NCI-H1436 (cell line): ENCODE measurements at places on chromosomes 4 and X.

DNA sequence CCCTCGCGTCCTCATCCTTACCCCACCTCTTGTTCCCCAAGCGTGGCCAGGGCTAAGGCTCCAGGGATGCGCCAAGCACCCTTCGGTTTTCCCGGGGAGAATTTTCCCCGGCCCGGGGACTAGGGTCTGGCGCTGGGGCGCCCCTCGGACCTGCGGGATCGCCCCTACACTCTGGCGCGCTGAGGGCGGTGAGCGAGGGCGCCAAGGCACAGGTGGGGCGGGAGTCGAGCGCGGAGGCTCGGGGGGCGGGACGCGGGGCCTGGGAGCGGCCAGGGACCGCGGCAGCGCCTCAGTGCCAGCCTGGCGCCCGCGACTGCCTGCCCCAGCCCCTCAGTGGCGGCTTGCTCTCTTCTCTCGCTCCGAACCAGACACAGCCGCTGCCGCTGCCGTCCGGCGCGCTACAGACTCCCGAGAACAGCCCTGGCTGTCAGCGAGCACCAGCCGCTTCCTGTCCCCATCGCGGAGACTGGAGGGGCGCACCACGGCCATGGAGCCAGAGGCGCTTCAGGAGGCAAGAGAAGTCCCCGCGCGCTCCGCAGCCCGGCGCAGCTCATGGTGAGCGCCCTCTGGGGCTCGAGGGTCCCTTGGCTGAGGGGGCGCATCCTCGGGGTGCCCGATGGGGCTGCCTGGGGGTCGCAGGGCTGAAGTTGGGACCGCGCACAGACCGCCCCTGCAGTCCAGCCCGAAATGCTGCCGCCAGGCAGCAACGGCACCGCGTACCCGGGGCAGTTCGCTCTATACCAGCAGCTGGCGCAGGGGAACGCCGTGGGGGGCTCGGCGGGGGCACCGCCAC, at the start of gene DRD5:
Gene DRD5, plus strand, starts transcription at position 292 of the 793 bp plus-strand sequence. Its CDS starts 396 bp downstream, at position 688.
- DNase-seq = no peak

- DNase-seq = no peak
Measured at GRCh38 chr4:43564591-43564990, 672.1 kb downstream of the GRXCR1 start.

GRCh38 chr4:169241464-169241863, 29.3 kb downstream of the SH3RF1 start:
- no peak for DNase-seq

GRCh38 chrX:2474280-2474962, 26.4 kb downstream of the DHRSX start:
- DNase-seq = no peak

DNA sequence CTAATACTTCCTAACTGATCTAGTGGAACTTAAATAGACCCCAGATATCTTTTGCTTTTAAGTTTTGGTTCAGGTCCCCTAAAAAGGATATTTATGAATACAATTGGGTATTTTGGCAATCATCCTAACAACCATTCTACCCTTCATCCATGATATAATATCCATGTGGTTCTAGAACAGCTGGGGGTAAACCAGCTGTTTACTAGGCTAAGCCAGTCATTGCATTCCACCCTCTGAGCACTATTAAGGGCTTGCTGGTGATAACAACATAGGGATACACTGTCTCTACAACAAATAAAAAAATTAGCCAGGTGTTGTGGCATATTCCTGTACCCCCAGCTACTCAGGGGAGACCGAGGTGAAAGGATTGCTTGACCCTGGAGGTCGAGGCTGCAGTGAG, 54.8 kb upstream of the MAPK10 start:
- no peak for DNase-seq

DNA sequence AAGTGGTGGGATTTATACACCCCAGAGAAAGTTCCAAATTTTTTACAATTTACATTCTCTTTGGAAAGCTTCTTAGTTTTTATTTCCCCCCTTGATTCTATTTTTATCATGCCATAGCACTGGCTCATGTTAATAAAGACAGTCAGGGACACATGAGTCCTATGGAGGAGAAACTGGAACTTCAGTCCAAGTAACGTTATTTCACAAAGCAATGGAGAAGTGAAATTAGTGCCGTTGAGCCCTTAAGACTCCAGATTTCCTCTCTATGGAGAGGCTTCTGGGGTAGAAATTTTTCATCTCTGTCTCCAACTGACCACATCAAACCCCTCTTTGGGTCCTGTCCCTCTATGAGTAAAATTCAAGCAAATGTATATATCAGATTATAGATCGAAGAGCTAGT, 12.8 kb upstream of the TASL start:
- no peak for DNase-seq

DNA sequence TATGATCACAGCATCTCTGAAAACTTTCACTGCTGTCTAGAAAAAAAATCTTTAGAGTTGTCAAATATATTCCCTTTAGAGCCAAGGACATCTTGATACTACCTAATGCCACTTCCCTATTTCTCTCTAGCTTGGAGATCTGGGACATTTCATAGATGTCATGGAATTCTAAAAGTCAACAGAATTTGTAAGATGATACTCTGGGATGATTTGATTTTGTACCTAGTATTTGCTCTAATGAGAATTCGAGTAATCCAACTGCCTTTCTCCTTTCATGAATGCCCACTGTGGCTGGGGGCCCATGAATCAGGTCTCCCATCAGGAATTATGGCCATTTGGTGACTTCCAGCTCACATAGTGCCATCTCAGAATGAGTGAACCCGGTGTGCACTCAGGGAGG, 73.2 kb downstream of the NHS start:
- no peak for DNase-seq

DNA sequence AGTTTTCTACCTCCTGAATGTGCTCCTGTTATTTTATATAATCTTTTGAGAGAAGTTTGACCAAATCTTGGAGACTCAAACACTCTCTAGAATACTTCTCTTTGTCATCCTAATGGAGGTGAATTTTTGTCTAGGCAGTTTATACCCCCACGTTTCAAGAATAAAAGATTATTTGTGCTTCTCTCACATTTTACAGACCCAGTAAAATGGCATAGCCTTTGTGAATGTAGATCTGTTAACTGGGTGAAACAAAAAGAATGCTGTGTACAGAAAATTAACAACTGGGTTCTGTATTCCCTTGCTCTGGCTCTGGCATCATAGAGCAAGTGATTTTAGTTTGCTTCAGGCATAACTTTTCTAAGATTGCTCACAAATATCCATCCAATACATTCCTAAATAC, 26.1 kb downstream of the GASK1B start:
- DNase-seq = no peak

DNA sequence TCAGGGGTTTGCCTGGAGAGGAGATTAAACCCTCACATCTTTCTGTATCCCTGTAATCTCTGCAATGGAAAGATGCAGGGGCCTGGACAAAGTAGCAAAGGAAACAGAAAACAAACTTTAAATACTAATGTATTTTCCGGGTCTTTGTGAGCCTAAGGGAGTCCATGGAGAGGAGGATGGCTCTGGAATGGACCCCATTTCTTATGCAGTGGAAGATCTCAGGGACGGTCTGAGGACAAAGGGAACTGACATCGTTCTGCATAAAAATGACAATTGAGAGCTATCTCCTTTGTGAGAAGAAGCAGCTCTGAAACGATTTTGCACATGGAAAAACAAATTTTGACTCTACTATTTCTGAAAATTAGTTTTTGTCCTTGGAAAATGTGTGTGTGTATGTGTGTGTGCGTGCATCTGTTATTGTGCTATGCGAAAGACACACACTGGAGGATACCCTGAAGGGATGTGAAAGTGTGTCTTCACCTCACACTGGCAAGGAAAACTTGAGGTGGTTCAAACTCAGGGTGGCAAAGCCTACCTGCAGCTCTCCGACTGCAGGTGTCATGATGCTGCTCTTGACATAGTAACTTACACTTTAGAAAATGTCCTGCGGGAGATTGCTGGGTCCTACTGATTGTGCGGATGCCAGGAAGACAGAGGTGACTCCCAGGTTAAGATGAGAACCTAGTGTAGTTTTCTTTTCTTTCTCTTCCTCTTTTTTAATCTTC, 126.4 kb upstream of the JADE1 start:
- DNase-seq = no peak

- DNase-seq = no peak
Measured at GRCh38 chr4:136925203-136925602, 607.1 kb downstream of the PCDH18 start.

- peak; percentile 28 for DNase-seq
Measured at GRCh38 chrX:42119076-42119475, 195.7 kb upstream of the CASK start.

GRCh38 chrX:93673056-93673868, at the start of gene NAP1L3:
Gene NAP1L3, minus strand, starts transcription at chrX:93673578. Its CDS starts 274 bp downstream, at chrX:93673304.
- DNase-seq = peak; percentile 57

GRCh38 chr4:110634350-110635162, 11.7 kb upstream of the PITX2 start:
- no peak for DNase-seq

DNA sequence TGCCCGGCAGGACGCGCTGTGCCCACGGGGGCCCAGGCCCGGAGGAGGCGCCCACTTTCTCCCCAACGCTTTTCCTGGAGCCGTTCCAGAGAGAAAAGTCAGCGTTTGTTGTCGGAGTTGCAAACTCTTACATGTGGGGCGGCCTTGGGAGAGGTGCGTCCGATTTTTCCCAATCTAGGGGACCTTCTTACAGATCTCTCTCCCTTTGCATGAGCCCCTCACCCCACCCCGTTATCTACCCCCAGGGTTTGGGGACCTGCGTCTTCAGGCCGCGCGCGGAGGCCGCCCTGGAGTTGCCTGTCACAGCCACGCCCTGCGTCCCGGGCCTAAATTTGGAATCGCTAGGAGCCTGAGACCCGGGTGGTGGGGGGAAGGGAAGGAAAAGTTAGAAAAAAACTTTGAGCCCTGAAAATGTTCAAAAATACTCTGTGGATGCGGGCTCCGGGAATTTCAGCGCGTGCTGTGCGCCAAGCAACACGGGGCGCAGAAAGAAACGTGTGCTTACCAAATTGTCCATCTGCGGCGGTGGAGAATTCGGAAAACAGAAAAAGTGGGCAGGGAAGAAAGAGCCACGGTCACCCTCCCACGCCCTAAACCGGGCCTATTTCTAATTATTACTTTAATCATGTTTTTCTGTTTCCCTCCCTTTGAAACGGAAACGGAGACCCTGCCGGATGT, 587 bp downstream of the CD99 start:
- DNase-seq = no peak

DNA sequence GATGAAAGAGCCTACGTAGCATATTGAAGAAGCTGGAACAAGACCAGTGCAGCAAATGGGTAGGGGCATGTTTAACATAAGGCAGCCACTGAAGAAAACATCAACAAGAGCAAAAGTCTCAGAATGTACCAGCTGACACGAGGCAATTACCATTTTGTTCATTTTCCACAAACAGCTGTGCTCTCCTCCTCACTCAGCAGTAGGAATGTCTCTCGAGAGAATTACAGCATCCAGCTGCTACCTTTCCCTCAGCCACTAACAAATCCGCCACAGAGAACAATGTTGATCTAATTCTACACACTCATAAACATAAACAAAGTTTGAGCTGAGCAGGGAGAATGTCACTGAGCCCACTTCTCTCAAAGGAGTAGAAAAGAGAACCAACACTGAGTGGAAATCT, 68.0 kb downstream of the OPHN1 start:
- no peak for DNase-seq

DNA sequence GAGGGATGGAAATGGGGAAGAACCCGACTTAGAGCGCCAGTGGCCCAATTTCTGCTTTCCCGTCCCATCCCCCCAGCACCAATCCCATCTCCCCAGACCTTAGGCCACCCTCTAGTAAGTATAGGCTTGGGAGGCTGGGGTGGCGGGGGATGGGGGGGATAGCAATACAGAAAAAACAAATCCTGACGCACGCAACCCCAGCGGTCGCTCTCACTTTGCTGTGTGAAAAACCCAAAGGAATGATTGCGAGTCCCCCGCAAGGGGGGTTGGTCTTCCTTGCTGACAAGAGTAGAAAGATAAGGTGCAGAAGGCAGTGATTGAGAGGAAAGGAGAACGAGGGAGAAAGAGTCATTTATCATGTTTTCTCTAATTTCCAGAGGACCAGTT, 863 bp downstream of the CPE start:
- peak; percentile 44 for DNase-seq

- no peak for DNase-seq
Measured at GRCh38 chrX:4322916-4323315, 609.5 kb upstream of the PRKX start.

DNA sequence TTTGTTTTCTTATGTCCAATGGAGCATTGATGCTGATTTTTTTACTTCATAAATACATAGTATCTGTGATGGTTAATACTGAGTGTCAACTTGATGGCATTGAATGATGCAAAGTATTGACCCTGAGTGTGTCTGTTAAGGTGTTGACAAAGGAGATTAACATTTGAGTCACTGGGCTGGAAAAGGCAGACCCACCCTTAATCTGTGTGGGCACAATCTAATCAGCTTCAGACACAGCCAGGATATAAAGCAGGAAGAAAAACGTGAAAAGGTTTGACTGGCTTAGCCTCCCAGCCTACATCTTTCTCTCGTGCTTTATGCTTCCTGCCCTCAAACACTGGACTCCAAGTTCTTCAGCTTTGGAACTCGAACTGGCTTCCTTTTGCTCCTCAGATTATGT, 230.6 kb upstream of the SPRY1 start:
- DNase-seq = no peak

- no peak for DNase-seq
Measured at GRCh38 chr4:105107095-105107856, 39.4 kb upstream of the TET2 start.

GRCh38 chr4:5640096-5640495, 68.3 kb downstream of the EVC2 start:
- DNase-seq = no peak

DNA sequence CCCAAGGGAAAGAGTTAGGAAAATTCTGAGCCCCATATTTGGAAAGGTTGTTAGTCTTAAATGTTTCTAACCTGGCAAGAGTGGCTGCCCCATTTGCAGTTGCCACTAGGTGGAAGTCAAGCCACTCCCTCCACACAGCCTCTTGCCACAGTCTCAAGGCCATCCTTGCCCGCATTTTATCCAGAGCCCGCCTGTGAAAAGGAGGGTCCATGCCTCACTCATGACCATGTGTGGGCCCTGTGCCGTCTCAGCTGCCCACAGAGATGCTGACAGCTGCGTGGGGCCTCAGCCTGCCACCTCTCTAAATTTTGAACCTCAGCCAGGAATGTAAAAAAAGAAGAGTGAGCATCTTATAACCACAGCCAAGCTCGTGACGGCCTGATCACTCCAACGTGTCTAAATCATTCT, 201.5 kb upstream of the FAM241A start:
- DNase-seq = no peak

DNA sequence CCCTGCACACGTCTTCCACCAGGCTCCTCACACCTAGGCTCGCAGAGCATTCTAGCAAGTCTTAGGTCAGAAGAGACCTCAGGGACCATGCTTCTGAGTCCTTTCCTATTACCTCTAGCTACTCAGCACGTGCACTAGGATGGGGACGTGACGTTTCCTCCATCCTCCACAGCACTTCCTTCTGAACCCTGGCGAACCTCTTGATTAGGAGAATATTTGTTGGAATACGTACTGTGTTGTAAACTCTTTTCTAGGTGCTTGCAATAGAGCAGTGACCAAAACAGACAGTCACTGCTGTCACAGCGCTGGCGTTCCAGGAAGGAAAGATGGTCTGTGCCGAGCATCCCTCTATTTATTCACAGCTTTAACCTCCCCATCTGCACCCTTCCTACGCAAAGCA, 12.9 kb upstream of the TENM3 start:
- DNase-seq = no peak
